ENCODE measurements at places on chromosomes 12 and 14.
A peak's percentile ranks its signal among the peaks of the same experiment; 100 is the strongest.

DNA sequence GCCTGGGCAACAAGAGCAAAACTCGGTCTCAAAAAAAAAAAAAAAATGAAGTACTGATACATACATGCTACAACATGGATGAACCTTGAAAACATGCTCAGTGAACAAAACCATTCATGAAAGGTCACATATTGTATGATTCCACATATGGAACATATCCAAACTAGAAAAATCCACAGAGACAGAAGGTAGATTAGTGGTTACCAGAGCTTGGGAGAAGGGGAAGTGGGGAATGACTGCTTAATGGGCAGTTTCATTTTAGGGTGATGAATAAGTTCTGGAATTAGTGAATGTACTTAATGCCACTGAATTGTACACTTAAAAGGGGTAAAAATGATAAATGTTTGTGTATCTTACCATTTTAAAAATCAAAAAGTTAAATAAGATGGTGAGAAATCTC, 2.7 kb downstream of the ITGB7 start:
- DNase-seq, result no peak

GRCh38 chr12:99110868-99111267, 465.8 kb downstream of the APAF1 start:
- no peak for DNase-seq

DNA sequence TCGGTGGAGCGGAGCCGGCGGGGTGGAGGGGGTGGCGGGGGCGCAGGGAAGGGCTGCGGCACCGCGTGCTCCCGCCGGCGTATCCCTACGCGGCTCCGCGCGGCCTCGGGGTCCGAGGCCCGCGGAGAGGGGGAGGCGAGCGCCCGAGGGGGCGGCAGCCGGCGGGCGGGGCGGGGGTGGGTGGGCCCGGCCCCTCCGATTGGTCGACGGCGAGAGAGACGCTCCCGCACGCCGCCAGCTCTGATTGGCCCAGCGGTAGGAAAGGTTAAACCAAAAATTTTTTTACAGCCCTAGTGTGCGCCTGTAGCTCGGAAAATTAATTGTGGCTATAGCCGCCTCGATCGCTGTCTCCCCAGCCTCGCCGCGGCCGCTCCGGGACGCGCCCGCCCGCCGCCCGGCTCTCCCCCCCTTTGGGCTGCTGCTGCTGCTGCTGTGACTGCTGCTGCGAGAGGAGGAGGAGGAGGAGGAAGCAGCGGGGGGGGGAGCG, at the start of gene FOXG1:
TSS of gene FOXG1 (plus strand) at position 319 of the 487 bp plus-strand sequence. CDS start 493 bp downstream, outside the sequence.
- no peak for DNase-seq

DNA sequence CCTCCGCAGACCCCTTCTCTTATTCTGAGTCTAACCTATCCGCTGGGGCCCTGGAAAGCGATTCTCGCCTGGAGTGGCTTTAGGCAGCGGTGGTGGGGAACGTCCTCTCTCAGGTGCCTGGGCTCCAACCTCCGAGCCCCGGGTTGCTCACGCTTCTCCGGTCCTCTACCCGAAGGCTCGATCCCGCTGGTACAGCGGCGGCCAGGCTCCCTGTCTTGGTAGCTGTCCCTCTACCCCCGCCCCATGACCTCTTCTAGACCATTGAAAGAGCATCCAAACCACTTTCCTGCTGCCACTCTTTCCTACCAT, 505 bp upstream of the HEBP1 start:
- no peak for DNase-seq

DNA sequence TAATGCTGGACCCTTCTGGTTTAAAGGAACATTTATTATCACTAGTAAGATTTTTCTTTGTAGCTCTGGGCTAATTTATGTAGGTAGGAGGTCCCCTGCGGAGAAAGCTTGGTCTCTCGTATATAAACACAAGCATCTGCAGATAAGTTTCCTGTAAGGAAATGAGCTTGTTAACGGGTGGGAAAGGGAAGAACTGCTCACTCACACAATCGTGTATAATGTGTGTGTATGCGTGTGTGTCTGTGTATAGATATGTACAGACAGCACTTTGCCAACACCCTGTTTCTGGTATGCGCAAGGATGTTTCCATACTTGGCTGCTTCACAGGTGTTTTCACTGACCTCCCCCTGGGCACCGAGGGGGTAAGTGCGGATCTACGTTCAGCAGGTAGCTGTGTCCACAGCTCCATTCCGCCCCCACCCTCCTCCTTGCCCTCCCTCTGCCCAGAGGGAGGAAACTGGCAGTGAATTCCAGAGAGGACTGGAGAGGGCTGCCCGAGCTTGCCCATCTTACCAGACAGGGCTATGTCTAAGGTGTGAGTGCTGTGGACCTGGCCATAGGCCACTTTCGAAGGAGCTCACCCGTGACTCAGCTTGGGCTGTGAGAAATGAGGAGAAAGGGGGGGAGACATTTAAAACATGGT, 65.2 kb downstream of the NINJ2 start:
- DNase-seq, result no peak

- no peak for DNase-seq
Observed at GRCh38 chr14:96581026-96581425, 78.8 kb downstream of the PAPOLA start.

- no peak for DNase-seq
Observed at GRCh38 chr14:86847140-86847539, 1145.8 kb downstream of the GALC start.

DNA sequence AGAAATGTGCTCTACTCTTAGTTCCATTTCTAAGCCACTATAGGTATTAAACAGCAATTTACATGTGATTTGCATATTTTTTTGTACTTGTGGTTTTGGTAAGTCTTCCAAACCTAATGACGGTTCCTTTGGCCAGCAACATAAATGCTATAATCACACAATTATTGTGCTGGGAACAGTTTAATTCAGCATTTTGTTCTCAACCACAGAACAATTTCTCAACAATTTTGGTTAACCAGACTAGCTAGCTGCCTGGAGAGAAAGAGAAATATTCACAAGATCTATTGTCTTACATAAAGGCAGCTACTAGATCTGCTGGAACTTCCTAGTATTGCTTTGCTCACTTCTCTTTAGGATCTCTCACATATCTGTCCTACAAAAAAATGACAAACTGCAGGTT, 265.3 kb downstream of the SOX5 start:
- no peak for DNase-seq

DNA sequence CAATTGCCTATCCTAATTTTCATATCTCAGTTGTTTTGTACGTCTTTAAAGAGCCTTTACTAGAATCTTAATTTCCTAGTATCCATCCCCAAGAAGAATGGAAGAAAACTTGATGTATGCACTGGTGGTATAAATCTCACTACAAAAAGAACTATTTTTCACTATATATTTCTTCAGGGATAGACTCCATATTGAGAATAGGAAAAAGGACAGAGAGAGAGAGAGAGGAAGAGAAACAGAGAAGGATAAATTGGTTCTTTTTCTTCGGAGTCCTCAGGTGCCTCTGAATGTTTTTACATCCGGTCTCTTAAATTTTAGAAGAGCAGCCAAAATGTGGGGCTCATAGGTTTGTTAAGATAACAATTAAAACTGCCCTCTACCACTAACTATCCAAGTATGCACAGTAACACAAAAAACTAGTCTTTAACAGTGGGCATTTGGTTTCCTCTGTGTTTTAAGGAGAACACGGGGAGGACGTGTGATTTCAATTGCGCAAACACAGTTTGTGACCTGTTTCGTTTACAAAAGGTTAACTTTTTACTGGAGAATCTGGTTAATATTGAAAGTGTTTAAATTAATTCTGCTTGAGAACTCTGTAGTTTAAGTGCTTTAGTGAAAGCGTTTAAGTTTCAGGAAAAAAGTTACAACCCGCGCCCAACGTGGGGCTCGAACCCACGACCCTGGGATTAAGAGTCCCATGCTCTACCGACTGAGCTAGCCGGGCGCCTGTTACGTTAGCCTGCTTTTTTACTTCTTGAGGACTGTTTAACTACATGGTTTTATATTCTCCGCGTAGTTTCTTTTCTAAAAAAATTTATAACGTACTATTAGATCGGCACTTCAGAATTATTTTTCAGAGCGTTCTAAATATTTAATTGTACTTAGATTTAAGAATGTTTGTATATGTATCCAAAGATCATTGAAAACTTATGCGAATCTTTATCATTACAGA, 5.1 kb upstream of the PSMA3 start:
- peak; percentile 91 for DNase-seq

GRCh38 chr14:35333797-35334743, 41.9 kb downstream of the PSMA6 start:
- DNase-seq, result peak; percentile 80

GRCh38 chr12:93780101-93780641, 103.0 kb downstream of the CRADD start:
- DNase-seq, result no peak

GRCh38 chr14:31977001-31977556, 100.0 kb upstream of the ARHGAP5 start:
- no peak for DNase-seq

DNA sequence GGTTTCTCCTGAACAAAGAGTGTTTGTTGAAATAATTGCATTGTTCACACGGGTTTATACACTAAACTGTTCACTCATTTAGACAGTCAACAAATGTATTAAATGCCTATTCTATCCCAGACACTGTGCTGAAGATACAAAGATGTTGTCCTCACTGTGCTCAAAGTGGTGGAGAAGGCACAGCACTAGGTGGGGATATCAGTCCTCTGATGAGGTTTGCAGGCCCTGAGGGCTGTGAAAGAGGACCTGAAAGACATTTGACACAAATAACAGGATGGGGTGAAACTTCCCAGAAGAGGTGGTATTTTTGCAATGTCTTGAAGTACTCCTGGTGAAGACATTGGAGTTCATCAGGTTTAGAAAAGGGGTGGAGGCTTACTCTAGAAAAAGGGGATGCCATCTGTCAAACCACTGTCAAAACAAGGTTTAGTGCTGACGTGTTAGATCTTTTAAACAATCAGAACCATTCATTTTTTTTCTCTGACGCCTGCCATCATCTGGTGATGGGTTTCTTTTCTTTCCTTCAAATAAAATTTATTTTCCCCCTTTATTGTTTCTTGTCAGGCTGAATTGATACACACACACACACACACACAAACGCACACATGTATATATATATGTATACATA, 69.5 kb downstream of the ACSS3 start:
- DNase-seq, result no peak

DNA sequence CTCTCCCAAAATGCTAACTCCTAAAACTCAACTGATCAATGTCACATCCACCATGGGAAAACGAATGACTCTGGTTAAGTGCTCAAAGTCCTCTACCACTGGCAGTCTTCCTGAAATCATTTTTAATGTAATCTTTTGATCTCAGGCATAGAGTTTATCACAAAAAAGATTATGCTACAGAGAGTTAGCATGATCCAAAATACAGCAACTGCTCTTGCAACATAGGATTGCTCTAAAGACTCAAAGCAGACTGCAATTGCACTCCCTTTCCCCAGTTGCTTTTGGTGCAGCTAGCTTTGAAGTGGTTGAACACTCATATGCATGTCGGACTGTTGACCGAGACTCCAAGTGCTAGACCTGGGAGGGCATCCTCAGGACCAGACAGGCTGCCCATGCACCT, 109.3 kb downstream of the C12orf42 start:
- DNase-seq, result no peak

GRCh38 chr14:101070540-101071492, 167.3 kb upstream of the RTL1 start:
- no peak for DNase-seq
